ENCODE measurements at places on chromosomes 6 and 20.

DNA sequence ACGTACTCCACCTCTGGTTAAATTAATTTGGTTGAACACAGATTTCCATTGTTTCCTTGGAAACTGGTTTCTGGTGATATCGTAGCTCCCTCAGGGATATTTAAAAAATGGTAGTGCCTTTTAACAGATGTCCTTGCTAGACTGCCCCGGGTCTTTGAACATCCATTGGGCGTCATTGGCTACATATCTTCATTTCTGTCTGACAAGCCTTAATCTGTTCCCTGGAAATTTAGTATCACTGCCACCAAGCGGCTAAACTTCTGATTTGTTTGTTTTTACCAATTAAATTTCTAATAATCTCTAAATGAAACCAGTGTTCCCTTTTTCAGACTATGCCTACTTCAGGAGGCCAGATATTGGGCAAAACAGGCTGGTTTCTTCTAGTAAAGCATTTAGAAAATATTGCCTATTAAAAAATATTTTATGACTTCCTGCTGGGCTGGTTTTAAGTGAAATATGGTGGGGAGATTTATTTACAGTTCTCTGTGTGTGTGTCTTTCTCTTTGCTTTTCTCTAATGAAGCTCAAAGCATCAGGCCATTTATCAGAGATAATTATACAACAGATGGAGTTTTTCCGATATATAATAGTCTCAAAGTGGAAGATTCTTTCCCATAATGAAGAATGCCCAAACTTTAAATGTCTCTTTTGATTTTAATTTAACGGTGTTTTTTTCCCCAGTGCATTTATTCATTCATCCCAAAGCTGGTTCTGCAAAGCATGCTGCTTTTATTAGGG, 249.5 kb downstream of the ZFAND3 start:
- DNase-seq: no peak

DNA sequence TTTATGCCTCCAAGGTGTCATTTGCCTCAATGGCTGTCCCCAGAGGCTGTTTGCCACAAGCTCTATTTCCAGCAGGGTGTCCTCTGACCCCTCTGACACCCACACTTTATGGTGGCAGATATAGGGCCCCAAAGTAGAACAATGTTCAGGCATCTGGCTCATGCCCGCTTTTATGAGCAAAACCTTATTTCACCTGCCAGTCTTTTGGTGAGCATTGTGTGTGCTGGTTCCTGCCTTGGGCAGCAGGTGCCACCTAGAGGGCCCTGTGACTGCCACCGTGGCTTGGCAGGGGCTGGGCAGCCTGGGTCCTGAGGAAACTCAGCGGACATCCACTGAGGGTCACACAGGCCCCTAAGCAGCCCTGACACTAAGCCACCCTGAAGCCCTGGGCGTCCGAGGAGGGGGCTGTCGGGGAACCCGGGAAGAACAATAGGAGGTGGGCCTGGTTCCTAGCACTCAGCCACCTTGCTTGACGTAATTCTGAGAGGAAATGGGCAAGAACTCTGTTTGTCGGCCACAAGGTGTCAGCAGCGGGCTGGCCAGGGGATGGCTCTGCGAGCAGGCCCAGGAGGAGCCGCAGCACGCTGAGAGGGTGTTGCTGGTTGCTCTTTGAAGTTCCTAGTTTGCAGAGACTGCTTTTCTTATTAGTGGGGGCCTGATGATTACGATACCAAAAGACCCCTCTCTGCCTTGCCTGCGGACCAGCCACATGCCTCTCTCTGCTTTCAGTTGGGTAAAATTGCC, 148.9 kb downstream of the SCML4 start:
- peak; percentile 87 for DNase-seq

DNA sequence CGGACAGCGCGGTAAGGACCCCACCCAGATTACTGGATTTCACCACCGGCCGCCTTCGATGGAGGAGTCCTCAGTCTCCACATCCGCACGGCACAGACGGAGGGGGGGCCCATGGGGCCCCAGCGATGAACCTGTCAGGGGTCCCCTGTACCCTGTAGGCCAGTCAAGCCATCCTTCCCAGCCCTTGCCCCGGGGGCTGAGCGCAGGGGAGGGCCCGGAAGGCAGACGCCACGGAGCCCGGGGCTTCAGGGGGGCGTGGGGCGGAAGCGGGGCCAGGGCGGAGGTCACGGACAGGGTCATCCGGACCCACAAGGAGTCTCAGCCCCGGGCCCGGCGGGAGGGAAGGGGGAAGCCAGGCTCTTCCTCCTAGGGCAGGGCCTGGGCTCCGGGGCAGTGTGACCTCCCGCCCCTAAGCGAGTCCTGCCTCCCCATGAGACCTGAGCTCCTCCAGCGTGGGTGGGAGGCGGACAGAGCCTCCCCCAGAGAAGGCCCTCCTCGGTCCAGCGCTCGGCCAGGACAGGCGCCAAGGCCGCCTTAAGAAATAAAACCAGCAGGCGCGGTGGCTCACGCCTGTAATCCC, 22.8 kb downstream of the ZBTB46 start:
- no peak for DNase-seq

- no peak for DNase-seq
These were observed 3.1 kb upstream of the STX16 start for GRCh38 chr20:58647796-58648501.

DNA sequence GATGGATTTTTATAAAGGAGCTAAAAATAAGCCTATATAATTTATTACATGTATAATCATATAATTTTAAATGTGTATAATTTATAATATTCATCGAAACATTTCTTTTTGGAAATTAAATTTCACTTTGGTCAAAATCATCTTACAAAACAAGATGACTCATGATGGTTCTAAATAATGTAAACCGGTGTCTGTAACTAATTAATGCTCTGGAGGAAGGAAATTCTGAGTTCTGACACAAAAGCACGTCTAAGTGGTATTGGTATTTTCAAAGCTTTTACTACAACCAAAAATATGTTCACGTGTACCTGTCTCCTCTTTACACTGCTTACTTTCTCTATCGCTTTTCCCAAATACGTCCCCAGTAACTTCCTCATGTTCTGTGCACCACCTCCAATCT, 134.1 kb downstream of the MTHFD1L start:
- DNase-seq: no peak

- no peak for DNase-seq
These were observed 27.1 kb downstream of the PRND start for GRCh38 chr20:4748847-4749246.
